D721Med (cell line): ENCODE measurements at places on chromosomes 5 and 9.

DNA sequence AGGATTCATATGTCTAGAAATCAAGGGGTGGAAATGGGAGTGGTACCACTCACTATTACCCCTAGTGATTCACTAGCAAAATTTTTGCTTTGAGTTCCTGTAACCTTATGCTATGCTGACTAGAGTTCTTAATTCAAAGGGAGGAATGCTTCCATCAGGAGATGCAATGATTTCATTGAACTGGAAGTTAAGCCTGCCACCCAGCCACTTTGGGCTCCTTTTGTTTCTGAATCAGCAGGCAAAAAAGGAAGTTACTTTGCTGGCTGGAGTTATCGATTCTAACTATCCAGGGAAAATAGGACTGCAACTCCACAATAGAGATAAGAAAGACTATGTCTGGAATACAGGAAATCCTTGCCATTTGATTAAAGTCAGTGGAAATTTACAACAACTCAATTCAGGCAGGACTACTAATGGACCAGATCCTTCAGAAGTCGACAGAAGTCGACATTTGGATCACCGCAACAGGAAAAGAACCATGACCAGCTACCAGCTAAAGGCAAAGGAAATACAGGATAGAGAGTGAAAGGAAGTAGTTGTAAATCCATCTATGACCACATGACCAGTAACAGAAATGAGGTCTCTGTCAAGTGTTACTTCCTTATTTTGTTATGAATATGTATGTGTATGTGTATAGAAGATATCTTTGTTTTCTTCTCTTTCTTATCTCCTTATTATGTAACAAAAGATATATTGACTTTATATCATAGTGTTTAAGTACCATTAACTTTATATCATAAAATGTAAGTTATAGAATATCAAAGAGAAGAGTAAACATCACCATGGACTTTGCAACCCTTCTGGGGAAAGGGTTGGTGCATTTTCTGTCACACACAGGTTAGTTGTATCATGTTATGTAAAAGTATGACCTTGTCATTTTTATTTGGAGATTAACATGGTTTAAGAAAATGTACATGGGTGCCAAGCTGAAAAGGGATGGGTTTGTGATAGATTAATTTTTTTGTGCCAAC is 198.7 kb upstream of the HAPLN1 start:
- no peak for DNase-seq

DNA sequence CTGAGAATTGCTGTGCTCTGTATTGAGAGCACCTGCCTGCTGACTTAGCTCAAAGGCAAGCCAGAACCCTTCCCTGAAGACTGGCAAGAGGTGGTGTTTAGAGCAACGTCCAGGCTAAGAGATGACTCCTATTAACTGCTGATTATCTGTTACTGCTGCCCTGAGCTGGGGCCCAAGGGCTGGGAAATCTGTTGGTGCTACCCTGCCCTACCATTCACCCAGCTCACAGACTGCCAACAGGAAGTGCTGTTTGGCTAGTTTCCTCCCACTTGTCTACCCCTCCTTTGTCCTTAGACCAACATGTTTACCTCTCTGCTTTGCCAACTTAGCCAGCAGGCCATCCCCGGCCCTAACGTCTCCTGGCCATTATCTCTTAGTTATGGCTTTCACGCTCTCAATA is 6.9 kb downstream of the RAB24 start:
- DNase-seq, result no peak

GRCh38 chr5:389891-390622 is 52.9 kb upstream of the EXOC3 start:
- DNase-seq, result peak; percentile 12

GRCh38 chr9:112548836-112549595 is 62.4 kb downstream of the KIAA1958 start:
- no peak for DNase-seq

GRCh38 chr5:173550641-173551040 is 65.8 kb downstream of the BOD1 start:
- no peak for DNase-seq

GRCh38 chr5:33049298-33049697 is 338.2 kb downstream of the NPR3 start:
- no peak for DNase-seq

DNA sequence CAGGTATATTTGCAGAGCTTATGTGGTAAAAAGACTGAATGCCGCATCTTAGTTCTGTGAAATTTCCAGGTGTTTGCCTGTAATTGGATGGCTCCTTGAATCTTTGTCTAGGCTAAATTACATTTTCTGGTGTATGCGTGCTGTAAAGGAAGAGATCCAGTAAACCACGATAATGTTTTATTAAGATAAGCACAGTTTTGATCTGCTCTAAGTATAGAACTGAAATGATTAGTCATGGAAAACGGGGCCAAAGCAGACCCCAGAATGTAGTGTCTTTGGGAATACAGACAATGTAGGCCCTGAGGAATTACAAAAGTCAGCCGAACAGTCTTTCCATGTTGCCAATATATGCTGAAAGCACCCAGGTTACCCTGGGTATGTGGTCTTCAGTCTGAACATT is 257.3 kb downstream of the FANCC start:
- DNase-seq, result no peak

DNA sequence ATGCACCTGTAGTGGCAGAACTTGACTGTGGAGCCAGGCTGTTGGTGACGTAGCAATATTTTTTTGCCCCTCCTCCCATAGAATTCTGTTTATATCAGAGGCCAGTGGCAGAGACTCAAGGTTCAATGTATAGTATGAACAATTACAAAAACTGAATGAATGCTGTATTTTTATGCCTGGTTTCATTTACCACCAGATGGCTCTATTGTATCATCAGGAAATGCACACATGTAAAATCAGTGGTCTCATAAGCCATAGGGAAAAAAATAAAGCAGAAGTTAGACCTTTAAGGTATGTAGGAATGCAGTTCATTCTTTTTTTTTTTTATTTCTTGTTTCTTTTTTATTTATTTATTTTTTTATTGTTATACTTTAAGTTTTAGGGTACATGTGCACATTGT is 43.6 kb downstream of the CCDC192 start:
- no peak for DNase-seq

DNA sequence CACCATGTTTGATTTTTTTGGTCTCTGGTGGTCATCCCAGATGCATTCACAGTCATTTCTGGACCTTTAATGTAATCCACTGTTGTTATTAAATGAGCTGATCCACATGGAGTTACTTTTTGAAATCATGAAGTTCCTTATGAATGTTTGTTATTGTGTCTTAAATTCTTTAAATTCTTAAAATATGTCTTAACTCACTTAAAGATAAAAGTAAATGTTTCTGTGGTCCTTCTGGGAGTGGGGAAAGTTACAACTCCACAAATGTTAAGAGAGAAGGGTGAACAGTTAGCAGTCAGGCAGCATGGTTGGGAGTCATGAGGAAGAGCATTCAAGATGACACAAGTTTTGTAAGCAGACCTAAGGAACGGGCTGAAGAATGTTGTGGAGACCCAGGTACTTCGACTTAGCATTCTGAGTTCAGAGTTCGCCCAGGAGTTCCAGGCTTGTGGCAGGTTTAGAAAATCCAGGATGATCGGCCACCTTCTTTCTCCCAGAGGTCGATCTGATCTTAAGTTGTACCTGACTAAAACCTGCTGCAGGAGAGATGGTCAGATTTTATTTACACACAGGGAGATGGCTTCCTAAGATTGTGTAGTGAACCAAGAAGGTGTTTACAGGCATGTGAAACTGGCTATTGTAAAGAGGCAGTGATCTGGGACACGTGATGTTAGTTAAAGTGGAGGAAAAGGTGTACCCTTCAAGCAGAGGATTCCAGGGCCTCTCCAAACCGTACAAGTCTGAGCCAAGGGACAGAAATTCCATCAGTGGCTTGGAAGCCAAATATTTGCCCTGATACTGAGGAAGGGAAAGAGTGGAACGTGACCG is 17.2 kb downstream of the SLC1A1 start:
- DNase-seq, result no peak
